ENCODE measurements at places on chromosomes 2 and 18.

GRCh38 chr2:132373391-132374135, 43.0 kb upstream of the GPR39 start:
- H3K4me3 ChIP-seq: no peak overlapping the region
- no peaks in the 10 kb centered on the region for H3K4me1 ChIP-seq
- H3K36me3 ChIP-seq: no peaks in the 10 kb centered on the region
- DNase-seq: no peak
- no peaks in the 10 kb centered on the region for H3K27me3 ChIP-seq

- no peaks in the 10 kb centered on the region for H3K4me1 ChIP-seq
- H3K36me3 ChIP-seq: no peaks in the 10 kb centered on the region
- no peaks in the 10 kb centered on the region for H3K27me3 ChIP-seq
- H3K4me3 ChIP-seq: no peak overlapping the region
- no peak overlapping the region for H3K27ac ChIP-seq
These were observed 84.3 kb upstream of the GRB14 start for GRCh38 chr2:164705412-164706167.

GRCh38 chr2:60745330-60745729, 10.7 kb upstream of the PAPOLG start:
- H3K4me1 ChIP-seq: no peaks in the 10 kb centered on the region
- no peak for DNase-seq
- H3K27ac ChIP-seq: no peak overlapping the region
- H3K36me3 ChIP-seq: no peaks in the 10 kb centered on the region

DNA sequence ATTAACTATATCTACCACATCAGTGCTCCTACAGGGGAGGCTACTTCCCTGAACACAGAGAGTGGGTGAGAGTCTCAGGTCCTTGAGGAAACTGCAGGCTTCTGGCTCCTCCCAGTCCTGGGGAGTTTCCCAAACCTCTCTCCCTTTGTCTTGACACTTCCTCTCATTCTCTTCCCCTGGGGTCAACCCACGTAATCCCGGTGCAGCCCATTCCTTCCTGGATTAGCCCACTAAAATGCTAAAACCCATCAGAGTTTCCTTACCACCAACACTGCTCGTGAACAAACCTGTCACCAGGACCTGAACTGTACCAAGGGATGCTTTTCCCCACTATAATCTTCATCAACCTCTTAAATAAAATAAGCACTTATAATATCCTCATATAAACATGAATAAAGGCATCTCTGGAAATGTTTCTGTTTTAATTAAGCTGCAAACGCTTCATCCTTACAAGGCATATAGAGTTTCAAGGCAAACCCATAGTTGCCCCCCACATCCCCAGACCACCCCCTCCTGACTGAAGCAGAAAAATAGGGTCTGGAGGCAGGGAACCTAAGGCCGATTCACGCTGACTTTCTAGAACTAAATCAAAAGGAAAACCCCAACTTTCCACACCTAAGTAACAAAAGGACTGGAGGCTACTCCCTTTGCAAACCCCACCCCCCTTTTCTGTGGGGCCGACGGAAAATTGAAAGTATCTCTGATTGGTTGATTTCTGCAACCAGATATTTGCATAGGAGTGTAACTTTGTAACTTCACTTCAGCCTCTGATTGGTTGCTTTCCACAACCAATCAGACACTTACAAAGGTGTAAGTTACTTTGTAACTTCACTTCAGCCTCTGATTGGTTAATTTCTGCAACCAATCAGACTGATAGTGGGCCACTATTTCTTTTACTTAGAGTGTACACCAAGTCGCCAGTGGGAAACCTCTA, 19.0 kb downstream of the TMSB10 start:
- H3K4me1 ChIP-seq: peaks cover 29% of the 10 kb centered on the region
- H3K4me3 ChIP-seq: no peak overlapping the region
- DNase-seq: no peak
- no peaks in the 10 kb centered on the region for H3K27me3 ChIP-seq
- H3K36me3 ChIP-seq: no peaks in the 10 kb centered on the region

GRCh38 chr2:215316336-215316735, 4.5 kb downstream of the ATIC start:
- no peak overlapping the region for H3K4me3 ChIP-seq
- H3K4me1 ChIP-seq: peaks cover 14% of the 10 kb centered on the region
- H3K27ac ChIP-seq: no peak overlapping the region
- DNase-seq: no peak
- H3K27me3 ChIP-seq: no peaks in the 10 kb centered on the region
- H3K36me3 ChIP-seq: peaks cover 17% of the 10 kb centered on the region

DNA sequence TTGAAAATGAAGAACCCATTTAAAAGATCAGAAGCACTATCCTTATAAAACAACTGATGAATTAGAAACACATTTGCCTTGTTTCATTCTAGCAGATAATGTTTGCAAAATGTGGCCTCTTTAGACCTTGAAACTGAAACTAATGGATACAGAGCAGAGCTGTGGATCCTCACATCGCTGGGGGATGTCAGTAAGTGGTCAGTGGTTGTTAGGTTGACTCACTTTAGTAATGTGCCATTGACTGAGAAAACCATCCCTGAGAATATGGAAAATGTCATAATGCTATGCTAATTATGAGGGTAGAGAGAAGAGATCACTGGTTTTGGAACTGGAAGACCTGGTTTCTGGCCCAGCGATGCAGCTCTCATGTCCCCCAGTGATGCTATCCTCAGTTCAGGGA, 176.7 kb downstream of the MYO1B start:
- H3K27ac ChIP-seq: no peak overlapping the region
- DNase-seq: no peak
- no peaks in the 10 kb centered on the region for H3K4me1 ChIP-seq
- H3K36me3 ChIP-seq: peaks cover 7% of the 10 kb centered on the region

- no peaks in the 10 kb centered on the region for H3K36me3 ChIP-seq
- DNase-seq: no peak
These were observed 166.5 kb upstream of the OTX1 start for GRCh38 chr2:62884086-62884485.

DNA sequence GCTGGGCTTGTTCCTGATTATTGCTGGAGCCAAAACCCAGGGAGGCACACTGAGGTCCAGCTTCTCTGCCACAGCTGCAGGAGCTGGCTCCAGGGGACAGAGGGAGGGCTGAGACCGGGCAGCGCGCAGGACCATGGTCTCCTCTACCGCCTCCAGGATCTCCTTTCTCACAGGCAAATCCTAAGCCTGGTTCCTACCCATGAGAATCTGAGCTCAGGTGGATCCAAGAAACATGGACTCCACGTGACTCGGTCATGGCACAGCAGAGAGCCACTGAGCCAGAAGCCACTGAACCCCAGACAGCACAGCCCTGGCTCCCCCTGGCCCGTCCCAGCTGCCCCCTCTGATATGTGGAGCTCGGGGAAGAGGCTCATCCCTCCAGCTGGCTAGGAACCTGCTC, 653.4 kb upstream of the ID2 start:
- no peaks in the 10 kb centered on the region for H3K27me3 ChIP-seq
- H3K4me3 ChIP-seq: no peak overlapping the region
- no peak overlapping the region for H3K27ac ChIP-seq
- DNase-seq: no peak
- H3K4me1 ChIP-seq: no peaks in the 10 kb centered on the region
